Fibroblast of lung (primary cell): ENCODE measurements at places on chromosomes 2 and 18. TPM values are rescaled to one million over a fixed set of nuclear protein-coding genes. Genes with fewer than 3 reads are reported as not detected.

- H3K4me1 ChIP-seq = peaks cover 6% of the 10 kb centered on the region
- H3K27me3 ChIP-seq = no peaks in the 10 kb centered on the region
- no peaks in the 10 kb centered on the region for H3K36me3 ChIP-seq
These were observed 6.3 kb upstream of the GAL3ST2 start for GRCh38 chr2:241770185-241770935.

- H3K4me1 ChIP-seq = no peaks in the 10 kb centered on the region
- no peak overlapping the region for H3K4me3 ChIP-seq
- H3K36me3 ChIP-seq = no peaks in the 10 kb centered on the region
These were observed 95.2 kb downstream of the CAMKMT start for GRCh38 chr2:44456946-44457345.

Gene PRSS56
- total RNA-seq = not detected in 2 replicates

Gene RIT2
- not detected in 2 replicates for total RNA-seq

DNA sequence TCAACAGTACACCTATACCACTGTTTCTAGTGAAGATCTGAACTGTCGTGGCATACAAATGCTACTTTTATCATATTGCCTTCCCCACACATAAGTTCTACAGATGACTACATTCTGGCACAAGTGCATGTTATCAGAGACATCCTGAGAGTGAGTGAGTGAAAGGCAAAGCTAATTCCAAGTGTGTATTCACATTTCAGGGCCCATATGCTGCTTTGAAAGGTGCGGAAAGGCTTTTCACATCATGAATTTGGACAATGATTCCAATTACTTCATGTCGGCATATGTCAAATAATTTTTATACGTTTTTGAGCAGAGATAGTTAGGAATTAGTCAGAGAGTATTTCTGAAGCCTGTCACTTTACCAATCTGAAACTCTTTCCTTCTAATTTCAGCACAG, 101.7 kb downstream of the GAREM1 start:
- no peak for DNase-seq
- H3K4me3 ChIP-seq = no peak overlapping the region
- no peaks in the 10 kb centered on the region for H3K4me1 ChIP-seq
- H3K27ac ChIP-seq = no peak overlapping the region
- H3K27me3 ChIP-seq = no peaks in the 10 kb centered on the region
- H3K36me3 ChIP-seq = no peaks in the 10 kb centered on the region

Gene ZC3H6
- 4.4 and 6.6 TPM in 2 replicates for total RNA-seq

GRCh38 chr2:50752237-50752636, 279.7 kb downstream of the NRXN1 start:
- H3K36me3 ChIP-seq = no peaks in the 10 kb centered on the region
- H3K27me3 ChIP-seq = no peaks in the 10 kb centered on the region
- DNase-seq = peak; percentile 61
- H3K4me3 ChIP-seq = no peak overlapping the region

DNA sequence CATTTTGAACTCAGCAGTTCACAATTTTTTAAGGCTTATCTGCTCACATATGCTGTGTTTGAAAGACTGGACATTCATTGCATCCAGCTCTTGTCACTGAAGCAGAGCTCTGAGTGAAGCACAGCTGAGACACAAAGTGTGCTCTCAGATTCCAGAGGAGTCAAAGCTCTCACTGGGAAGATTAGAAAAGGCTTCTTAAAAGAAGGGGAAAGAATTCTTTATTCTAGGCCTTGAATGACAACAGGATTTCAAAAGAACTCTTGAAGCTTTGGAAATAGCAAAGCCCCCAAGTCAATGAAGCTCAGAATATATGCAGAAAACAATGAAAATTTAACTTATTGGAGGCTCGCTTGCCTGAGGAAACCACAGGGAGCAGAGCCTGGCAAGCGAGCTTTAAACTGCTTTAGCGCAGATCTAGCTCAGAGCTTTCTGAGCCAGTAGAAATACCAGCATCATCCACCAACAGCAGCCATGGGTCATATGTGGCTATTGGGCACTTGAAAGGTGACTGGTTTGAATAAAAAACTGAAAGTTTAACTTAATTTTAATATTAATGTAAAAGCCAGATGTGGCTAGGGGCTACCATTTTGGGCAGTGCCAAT, 369.7 kb downstream of the OSR1 start:
- H3K36me3 ChIP-seq = no peaks in the 10 kb centered on the region
- no peak overlapping the region for H3K4me3 ChIP-seq
- peak; percentile 13 for DNase-seq
- peaks cover 18% of the 10 kb centered on the region for H3K4me1 ChIP-seq

Gene ZBTB7C
- 0.33 and 0.51 TPM in 2 replicates for total RNA-seq

DNA sequence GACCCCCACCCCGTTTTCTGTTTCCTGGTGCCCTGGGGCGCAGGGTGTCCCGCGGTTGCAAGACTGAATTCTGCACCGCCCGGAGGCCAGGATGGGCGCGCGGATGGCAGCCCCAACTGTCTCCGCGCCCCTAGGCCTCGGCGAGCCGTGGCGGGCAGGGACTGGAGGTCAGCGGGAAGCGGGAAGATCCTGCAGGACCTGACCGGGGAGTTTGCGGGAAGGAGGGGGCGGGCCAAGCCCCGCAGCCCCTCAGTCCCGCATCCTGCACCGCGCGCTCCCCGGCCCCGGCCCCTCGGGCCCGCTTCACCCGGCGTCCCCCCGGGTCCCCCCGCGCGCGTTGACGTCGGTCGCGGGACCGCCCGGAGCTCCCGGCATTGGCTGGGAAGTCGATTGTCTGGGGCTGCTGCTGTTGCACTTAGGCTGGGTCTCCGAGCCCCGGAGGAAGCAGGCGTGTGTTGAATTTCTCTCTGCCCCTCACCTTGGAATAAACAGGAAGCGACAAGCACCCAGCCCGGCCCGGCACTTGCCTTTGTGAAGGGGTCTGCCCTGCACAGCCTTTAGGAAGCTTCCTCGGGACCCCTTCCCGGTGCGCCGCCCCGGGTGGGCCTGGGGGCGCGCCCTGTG, at the start of gene LDLRAD4:
LDLRAD4 (plus strand) TSS at position 393 of the 624 bp plus-strand sequence.
- no peak within 1 kb of the TSS for H3K27ac ChIP-seq
- no peak for DNase-seq
- peaks cover 46% of the 10 kb centered on the region for H3K27me3 ChIP-seq
- H3K36me3 ChIP-seq = no peaks in the 10 kb centered on the region
- no peaks in the 10 kb centered on the region for H3K4me1 ChIP-seq

GRCh38 chr18:32111706-32112105, 20.0 kb downstream of the RNF138 start:
- H3K27me3 ChIP-seq = no peaks in the 10 kb centered on the region
- H3K4me3 ChIP-seq = no peak overlapping the region
- DNase-seq = no peak
- no peak overlapping the region for H3K27ac ChIP-seq
- no peaks in the 10 kb centered on the region for H3K36me3 ChIP-seq

DNA sequence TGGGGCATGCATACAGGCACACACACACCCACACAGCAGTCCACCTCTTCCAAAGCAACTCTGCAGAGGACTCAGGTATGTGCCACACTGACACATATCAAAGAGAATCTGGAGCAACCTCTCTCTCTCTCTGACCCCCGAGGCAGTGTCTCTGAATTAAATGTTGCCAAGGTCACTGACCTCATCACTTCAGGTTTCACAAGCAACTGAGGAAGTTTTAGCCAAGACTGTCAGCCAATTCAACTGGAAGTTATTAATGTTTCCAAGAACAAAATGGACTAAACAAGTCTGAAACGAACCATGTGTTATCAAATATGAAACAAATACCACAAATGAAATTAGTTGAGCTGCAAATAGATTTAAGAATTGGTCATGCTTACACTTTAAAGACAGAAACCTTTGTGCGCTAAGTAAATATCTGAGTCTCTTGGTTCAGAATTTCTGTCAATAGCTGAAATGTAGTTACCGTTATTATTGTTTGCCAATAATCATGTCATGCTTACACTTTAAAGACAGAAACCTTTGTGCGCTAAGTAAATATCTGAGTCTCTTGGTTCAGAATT, 86.1 kb downstream of the SLC25A12 start:
- H3K27me3 ChIP-seq = no peaks in the 10 kb centered on the region
- DNase-seq = peak; percentile 16
- no peak overlapping the region for H3K27ac ChIP-seq
- no peaks in the 10 kb centered on the region for H3K36me3 ChIP-seq
- H3K4me3 ChIP-seq = no peak overlapping the region

GRCh38 chr18:8469544-8470130, 139.6 kb upstream of the RAB12 start:
- no peaks in the 10 kb centered on the region for H3K4me1 ChIP-seq
- H3K36me3 ChIP-seq = no peaks in the 10 kb centered on the region
- no peak overlapping the region for H3K4me3 ChIP-seq
- no peak overlapping the region for H3K27ac ChIP-seq
- DNase-seq = peak; percentile 18
- H3K27me3 ChIP-seq = peaks cover 2% of the 10 kb centered on the region

Gene SPP2
- total RNA-seq = not detected in 2 replicates

Gene LNPK
- 30.6 and 38.1 TPM in 2 replicates for total RNA-seq

DNA sequence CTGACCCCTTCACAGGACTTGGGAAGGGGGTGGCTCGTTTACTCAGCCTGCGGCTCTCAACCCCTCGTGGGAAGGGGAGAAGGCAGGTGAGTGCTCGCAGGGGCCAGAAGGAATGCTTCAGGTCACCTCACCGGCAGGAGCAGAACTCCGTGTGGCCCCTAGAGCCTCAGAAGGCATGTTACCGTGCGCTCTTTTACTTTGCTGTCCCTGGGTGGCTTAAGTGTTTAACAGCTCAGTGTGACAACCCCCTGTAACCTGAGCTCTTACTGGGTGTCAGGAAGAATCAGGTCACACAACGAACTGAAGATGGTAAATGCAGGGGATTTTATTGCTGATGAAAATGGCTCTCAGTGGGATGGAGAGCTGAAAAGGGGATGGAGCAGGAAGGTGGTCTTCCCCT, 1235.4 kb downstream of the LRP1B start:
- DNase-seq = no peak
- no peaks in the 10 kb centered on the region for H3K4me1 ChIP-seq
- no peak overlapping the region for H3K27ac ChIP-seq
- H3K27me3 ChIP-seq = no peaks in the 10 kb centered on the region
- H3K4me3 ChIP-seq = no peak overlapping the region

Gene KCNG2
- 6.4 and 10.1 TPM in 2 replicates for total RNA-seq

Gene VPS4B
- total RNA-seq = 48.0 and 52.0 TPM in 2 replicates

GRCh38 chr2:32688541-32688940, 60.7 kb downstream of the TTC27 start:
- no peaks in the 10 kb centered on the region for H3K36me3 ChIP-seq
- H3K4me3 ChIP-seq = no peak overlapping the region
- peak; percentile 90 for DNase-seq
- no peak overlapping the region for H3K27ac ChIP-seq
- H3K4me1 ChIP-seq = peaks cover 9% of the 10 kb centered on the region

DNA sequence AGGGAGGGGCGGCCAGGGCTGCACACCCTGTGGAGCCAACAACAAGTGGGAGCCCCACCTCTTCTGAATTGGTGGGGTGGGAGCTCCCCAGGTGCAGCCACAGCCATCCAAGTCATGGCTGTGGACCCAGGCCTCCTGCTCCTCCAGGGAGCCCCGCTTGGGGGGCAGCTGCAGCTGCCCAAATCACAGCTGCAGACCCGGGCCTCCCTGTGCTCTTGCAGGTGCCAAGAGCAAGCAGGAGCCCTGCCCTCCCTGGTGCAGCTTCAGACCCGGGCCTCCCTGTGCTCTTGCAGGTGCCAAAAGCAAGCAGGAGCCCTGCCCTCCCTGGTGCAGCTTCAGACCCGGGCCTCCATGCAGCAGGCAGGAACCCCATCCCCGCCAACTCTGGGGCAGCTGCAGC, 46.5 kb upstream of the COX7A2L start:
- no peaks in the 10 kb centered on the region for H3K36me3 ChIP-seq
- no peak overlapping the region for H3K27ac ChIP-seq
- no peaks in the 10 kb centered on the region for H3K4me1 ChIP-seq

Gene PLCD4
- 3.9 and 10.7 TPM in 2 replicates for total RNA-seq

Gene STK36
- total RNA-seq = 32.1 and 36.0 TPM in 2 replicates

DNA sequence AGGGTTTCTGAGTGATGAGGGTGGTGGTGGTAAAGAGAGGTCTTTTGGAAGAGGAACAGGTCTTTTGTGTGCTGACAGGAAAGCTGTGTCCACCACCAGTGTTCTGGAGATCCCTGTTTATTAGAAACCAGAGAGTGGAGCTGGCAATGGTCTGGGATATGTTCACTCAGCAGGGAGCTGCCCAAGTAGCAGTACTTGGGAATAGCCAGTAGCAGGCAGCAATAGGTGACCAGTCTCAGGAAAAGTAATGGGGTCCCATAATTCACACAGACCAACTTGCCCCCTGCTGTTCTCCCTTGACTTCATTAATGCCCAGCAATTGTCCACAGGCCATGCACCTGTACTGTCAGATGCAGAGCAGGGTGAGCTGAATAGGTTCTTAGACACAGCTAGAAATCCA, 1.8 kb downstream of the TSPYL6 start:
- H3K4me1 ChIP-seq = no peaks in the 10 kb centered on the region
- DNase-seq = no peak
- no peaks in the 10 kb centered on the region for H3K36me3 ChIP-seq
- no peak overlapping the region for H3K27ac ChIP-seq

Gene C2orf66
- 0.17 and 0.26 TPM in 2 replicates for total RNA-seq

- H3K27me3 ChIP-seq = no peaks in the 10 kb centered on the region
- no peak overlapping the region for H3K27ac ChIP-seq
- H3K4me1 ChIP-seq = peaks cover 3% of the 10 kb centered on the region
- H3K36me3 ChIP-seq = no peaks in the 10 kb centered on the region
- H3K4me3 ChIP-seq = no peak overlapping the region
These were observed 20.2 kb downstream of the PRKAG3 start for GRCh38 chr2:218811382-218811781.

Gene LRRC30
- not detected in 2 replicates for total RNA-seq

- no peaks in the 10 kb centered on the region for H3K27me3 ChIP-seq
- no peak for DNase-seq
- no peaks in the 10 kb centered on the region for H3K4me1 ChIP-seq
- no peak overlapping the region for H3K27ac ChIP-seq
These were observed 19.3 kb downstream of the SOWAHC start for GRCh38 chr2:109633284-109633961.

Gene NETO1
- 0.26 and 2.0 TPM in 2 replicates for total RNA-seq

- no peak overlapping the region for H3K4me3 ChIP-seq
- peak; percentile 87 for DNase-seq
- peak overlapping the region; percentile 54 for H3K27ac ChIP-seq
- no peaks in the 10 kb centered on the region for H3K36me3 ChIP-seq
- peaks cover 55% of the 10 kb centered on the region for H3K4me1 ChIP-seq
These were observed 24.9 kb upstream of the RHOB start for GRCh38 chr2:20421988-20422370.

- no peak overlapping the region for H3K4me3 ChIP-seq
- H3K27me3 ChIP-seq = no peaks in the 10 kb centered on the region
- H3K27ac ChIP-seq = no peak overlapping the region
- peak; percentile 42 for DNase-seq
- no peaks in the 10 kb centered on the region for H3K36me3 ChIP-seq
- H3K4me1 ChIP-seq = no peaks in the 10 kb centered on the region
These were observed 223.1 kb upstream of the PARD3B start for GRCh38 chr2:204321910-204322751.

Gene FHOD3
- 3.1 and 28.2 TPM in 2 replicates for total RNA-seq

Gene APOB
- under 0.01 TPM in 2 replicates for total RNA-seq

GRCh38 chr2:3132466-3132865, 245.2 kb downstream of the EIPR1 start:
- DNase-seq = no peak
- no peaks in the 10 kb centered on the region for H3K4me1 ChIP-seq
- H3K27ac ChIP-seq = no peak overlapping the region

- H3K36me3 ChIP-seq = no peaks in the 10 kb centered on the region
- no peaks in the 10 kb centered on the region for H3K4me1 ChIP-seq
- no peaks in the 10 kb centered on the region for H3K27me3 ChIP-seq
These were observed 57.5 kb upstream of the GREB1L start for GRCh38 chr18:21184396-21184996.

Gene ACMSD
- not detected in 2 replicates for total RNA-seq
